DND-41 (cell line): ENCODE measurements at places on chromosomes 5 and 9.

DNA sequence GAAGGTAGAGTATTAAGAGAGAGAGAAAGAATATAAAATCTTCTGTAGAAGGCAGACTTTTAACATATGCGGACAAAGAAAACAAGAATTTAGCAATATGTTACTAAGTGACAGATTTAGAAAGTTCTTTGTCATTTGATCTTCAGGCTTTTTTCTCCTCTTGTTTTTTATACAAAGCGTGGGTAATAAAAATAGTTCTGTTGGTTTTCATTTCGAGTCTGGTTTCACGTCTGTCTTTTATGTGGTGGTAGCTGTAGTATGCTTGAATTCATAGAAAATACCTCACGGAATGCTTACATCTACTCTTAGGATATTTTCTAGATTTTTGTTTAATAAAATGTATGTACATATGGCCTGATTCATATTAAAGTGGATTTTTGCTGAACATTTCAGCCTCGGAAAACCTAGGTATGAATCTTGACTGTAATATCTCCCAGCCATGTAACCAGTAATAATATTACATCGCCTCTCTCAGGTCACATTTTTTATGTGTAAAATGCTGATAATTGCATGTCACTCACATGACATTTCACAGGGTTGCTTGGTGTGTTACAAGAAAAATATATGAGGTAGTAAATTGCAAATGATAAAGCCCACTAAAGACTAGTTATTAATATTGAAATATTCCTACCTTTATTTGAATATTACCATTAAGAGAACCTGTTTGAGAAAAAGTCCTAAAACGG is 72.5 kb upstream of the TAF11L2 start:
- DNase-seq: no peak

DNA sequence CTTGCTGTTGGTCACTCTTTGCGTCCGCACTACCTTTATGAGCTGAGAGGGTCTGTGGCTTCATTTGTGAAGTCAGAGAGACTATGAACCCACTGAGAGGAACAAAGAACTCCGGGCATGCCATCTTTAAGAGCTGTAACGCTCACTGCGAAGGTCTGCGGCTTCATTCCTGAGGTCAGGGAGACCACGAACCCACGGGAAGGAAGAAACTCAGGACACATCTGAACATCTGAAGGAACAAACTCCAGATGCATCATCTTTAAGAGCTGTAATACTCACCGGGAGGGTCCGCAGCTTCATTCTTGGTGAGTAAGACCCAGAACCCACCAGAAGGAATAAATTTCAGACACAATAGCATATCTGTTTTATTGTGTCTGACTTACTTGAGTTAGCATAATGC is 19.2 kb downstream of the GCNT1 start:
- no peak for DNase-seq

DNA sequence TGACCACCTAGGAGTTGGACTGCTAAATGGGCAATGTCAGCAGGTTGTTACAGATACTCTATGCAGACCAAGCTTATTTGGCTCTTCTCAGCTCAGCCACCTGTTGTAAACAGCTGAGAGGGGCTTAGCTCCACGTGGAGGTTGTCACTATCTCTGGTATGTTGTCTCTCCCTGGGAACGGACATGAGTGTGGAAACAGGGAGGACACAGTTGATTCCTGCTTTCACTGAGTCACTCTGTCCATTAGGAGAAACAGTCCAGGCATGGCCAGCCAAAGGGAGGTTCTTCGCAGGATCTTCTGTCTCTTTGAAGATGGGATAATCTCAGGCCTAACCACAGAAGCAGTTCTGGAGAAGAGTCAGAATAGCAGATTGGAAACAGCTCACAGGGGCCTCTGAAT is 121.2 kb downstream of the PALM2AKAP2 start:
- no peak for DNase-seq

GRCh38 chr9:138060881-138061280 is 183.3 kb downstream of the CACNA1B start:
- DNase-seq: no peak

DNA sequence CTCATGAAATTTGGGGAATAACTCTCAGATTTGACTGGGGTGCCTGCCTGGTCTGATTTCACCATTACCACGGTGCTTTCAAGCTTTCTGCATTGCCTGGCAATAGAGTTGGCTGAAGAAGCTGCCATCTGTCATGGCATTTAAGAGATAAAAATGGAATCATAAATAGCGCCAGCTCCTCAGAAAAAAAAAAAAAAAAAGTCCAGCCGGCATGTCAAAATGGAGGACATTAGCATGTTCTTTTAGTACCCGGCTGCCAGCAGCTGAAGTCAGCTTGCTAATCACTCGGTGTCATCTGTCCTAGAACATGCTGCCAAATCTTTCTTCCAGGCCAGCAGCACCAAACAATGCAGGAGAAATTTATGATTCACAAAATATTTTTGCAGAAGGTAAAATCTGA is 57.7 kb upstream of the CER1 start:
- no peak for DNase-seq

DNA sequence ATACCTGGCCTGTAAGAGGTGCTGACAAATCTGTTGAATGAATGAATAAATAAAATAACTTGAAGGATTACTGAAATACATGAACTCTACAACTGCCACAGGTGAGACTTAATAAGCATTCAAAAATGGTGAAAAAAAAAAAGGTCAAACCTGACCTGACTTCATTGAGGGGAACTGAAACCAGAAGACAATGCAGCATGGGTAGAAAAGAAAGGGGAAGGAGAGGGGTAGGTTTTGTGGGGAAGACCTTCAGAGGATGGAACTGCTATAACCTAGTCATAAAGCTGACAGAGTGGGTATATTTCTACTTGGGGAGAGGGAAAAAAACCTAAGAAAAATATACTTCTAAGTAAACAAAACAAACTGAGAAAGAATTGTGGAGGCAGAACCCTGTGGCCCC is 56.6 kb downstream of the RASEF start:
- DNase-seq: no peak

- no peak for DNase-seq
Measured at GRCh38 chr9:80875947-80876346, 813.4 kb downstream of the TLE1 start.

DNA sequence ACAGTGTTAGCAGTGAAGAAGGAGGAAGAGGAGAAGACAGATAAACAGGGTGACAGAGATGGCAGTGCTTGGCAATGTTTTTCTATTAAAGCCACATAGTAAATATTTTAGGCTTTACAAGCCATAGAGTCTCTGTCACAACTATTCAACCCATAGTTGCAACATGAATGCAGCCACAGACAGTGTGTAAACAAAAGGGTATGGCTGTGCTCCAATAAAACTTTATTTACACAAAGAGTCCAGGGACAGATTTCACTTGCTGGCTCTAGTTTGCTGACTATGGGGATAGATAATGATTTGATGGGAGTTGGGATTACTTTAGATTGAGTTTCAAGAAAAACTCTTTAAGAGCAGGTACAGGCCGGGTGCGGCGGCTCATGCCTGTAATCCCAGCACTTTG is 224.8 kb upstream of the SEMA6A start:
- no peak for DNase-seq

DNA sequence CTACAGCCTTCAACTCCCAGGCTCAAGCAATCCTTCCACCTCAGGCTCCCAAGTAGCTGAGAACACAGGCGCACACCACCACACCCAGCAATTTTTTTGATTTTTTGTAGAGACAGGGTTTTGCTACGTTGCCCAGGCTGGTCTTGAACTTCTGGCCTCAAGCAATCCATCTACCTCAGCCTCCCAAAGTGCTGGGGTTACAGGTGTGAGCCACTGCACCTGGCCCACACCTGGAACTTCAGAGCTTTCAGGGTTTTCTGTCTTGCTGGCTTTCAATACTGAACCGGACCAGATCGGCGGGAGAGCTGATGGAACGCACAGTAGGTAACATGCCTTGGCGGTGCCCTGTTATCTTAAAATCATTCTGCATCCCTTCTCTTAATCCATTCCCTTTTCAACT is 30.8 kb downstream of the IPPK start:
- DNase-seq: no peak

- no peak for DNase-seq
Measured at GRCh38 chr9:133771486-133772482, 33.6 kb upstream of the SARDH start.

- no peak for DNase-seq
Measured at GRCh38 chr9:96450613-96451528, 902 bp downstream of the HABP4 start.

- no peak for DNase-seq
Measured at GRCh38 chr5:76358-77169, 15.4 kb upstream of the PLEKHG4B start.

- no peak for DNase-seq
Measured at GRCh38 chr9:136147890-136148714, 29.4 kb upstream of the TMEM250 start.

DNA sequence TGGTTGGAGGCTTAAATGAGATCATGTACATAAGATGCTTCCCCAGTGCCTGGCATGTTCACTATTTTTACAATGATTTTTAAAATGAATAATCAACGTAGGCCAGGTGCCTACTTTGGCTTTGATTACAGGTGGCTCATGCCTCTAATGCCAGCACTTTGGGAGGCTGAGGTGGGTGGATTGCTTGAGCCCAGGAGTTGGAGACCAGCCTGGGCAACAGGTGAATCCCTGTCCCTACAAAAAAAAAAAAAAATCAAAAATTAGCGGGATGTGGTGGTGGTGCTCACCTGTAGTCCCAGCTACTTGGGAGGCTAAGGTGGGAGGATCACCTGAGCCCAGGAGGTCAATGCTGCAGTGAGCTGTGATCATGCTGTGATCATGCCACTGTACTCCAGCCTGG is 9.2 kb downstream of the PCDH12 start:
- DNase-seq: no peak

- no peak for DNase-seq
Measured at GRCh38 chr9:137392232-137393007, 30.5 kb downstream of the EXD3 start.

- DNase-seq: no peak
Measured at GRCh38 chr9:119945686-119946085, 576.5 kb upstream of the BRINP1 start.

DNA sequence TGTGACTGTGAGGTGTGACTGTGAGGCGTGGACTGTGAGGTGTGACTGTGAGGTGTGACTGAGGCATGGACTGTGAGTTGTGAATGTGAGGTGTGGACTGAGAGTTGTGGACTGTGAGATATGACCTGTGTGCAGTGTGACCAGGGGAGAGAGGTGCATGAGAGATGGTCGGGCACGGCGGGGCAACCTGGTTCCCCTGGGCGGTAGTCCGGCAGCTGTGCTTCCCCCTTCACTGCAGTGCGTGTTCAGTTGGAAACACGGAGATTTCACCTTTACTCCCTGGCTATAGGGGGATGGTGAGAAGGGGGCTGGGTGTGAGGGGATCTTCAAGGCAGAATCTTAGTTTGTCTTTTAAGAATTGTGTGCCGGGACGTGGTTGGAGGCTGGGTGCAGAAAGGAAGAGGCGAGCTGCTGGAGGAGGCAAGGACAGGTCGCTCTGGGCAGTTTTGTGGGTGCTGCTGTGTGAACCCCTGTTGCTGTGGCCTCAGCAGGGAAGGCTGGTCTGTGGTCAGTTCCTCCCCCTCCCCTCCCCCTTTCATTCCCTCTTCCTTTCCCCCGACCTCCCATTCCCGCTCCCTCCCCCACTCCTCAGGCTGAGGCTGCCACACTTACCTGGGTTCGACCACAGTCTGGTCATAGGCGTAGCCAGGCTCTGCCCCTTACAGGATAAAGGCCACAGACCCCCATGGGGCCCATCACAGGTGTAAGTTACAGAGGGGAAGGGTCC is 39.3 kb downstream of the CEP72 start:
- no peak for DNase-seq

DNA sequence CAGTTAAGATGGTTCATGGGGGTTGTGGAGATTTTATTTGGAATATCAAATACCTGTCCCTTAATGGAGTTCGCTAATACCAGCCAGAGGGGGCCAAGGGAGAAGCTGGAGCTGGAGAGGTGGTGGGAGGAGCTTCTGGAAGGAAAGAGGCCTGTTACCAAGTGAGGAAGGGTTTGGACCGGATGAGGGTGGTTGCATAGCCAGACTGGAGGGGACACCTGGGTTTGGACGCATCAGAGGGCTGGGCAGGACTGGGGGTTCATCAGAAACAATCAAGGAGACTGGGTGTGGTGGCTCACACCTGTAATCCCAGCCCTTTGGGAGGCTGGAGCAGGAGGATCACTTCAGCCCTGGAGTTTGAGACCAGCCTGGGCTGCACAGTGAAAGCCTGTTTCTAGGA is 111.8 kb upstream of the IER5L start:
- no peak for DNase-seq

DNA sequence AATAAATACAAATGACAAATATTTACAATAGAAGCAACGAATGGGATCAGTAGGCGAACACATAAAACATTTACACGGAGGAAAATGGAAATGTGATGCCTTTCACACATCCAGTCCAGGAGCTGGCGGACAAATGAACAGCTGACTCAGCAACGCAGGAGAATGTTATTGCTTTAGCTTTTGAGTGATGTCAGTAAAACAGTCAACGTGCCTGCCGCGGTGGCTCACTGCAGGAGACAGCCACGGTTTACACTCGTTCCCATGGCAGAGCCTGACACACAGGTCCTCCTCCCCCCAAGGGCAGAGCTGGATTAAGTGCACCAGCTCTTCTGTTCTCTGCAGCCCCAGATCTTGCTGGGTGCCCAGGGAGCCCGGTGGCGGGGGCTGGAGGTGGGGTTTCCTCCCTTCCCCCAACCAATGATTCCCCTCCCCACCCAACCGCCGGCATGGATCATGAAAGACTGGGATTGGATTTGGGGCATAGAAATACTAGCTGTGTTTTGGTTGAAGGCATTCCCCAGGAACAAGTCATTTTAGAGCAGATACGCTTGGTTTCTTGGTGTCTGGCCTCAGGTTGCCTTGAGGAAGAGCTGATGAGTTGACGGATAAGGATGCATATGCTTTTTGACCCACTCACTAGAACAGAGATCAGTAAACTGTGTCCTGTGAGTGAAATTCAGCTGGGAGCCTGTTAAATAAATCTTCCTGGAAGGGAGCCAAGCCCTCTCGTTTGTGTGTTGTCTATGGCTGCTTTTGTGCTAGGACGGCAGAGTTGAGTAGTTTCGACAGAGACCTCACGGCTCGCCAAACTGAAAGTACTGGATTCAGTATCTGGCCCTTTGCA is 12.5 kb downstream of the STC2 start:
- DNase-seq: no peak

- DNase-seq: no peak
Measured at GRCh38 chr5:176652136-176652535, 4.9 kb downstream of the TSPAN17 start.

DNA sequence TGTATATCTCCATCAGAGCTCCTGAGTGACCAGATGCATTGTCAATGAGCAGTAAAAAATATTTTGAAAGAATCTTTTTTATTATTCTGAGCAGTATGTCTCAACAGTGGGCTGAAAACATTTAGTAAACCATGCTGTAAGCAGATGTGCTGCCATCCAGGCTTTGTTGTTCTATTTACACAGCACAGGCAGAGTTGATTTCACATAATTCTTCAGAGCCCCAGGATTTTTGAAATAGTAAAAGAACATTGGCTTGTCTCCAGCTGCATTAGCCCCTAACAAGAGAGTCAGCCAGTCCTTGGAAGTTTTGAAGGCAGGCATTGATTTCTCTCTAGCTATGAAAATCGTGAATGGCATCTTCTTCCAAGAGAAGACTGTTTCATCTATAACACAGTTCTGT is 25.2 kb upstream of the ENTREP1 start:
- DNase-seq: no peak
